ENCODE measurements at places on chromosomes 3 and 15.

DNA sequence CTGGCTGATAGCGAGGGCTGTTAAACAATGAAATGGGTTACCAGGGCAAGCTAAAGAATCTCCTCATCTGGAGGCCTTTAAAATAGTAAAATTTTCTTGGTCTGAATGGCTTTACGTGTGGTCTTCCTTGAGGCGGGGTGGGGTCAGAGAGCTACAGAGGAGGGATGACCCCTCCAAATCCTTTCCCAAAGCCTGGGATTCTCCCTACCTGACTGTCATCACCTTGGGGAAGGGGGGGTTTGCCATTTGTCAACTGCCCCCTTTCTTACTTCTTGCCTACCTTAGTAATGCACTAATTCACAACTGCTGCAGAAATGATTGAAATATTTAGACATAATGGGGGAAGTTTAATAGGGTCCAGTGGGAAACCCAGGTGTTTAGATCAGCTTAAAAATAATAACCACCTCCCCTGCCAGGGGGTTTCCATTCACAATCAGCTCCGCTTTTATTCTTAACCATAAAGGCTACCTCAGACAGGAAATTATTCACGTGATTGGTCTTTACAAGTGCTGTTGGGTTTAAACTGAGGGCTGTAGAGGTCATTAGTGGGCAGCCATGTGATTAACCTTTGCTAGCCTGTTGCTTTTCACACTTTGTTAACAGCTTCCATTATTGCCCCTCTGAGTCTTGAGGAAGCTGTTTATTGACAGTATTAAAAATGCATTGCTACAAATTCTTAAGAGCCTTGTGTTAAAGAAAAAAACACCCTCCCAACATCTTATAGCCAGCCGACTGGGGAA is 276.5 kb upstream of the ATP11B start:
- DNase-seq = no peak

DNA sequence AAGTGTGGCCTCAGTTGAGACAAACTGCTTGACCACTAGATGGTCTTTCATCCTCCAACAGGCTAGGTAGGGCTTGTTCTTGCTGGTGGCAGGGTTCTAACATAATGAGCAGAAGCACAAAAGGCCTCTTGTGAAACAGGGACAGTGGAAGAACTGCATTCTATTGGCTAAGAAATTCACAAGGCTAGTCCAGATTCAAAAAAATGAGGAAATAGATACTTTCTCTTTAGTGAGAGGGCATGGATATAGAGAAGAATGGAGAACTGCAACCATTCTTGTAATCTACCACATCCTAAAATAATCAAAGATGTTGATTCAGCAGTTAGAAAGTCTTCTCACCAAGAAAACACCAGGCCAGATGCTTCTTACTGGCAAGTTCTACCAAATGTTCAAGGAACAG is 143.7 kb upstream of the LRIG1 start:
- no peak for DNase-seq

- no peak for DNase-seq
Measured at GRCh38 chr15:70854666-70854976, 664 bp upstream of the LARP6 start.

GRCh38 chr3:11583638-11584046 is 60.1 kb downstream of the VGLL4 start:
- no peak for DNase-seq

DNA sequence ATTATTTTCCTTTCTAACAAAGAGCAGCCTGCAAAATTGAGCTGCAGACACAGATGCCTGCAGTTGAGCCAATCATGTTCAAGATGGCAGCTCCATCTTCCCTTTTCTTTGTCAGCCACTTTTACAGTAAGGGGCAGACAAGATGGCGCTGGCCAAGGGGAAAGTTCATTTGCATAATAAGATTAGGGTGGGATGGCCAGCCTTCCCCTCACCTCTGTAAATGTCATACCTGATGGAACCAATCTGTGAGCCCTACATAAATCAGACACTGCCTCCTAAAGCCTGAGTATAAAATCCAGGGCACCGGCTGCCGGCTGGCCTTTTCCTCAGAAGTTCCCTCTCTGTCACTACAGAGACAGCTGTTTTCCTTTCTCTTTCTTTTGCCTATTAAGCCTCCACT is 15.8 kb downstream of the PATL2 start:
- no peak for DNase-seq

DNA sequence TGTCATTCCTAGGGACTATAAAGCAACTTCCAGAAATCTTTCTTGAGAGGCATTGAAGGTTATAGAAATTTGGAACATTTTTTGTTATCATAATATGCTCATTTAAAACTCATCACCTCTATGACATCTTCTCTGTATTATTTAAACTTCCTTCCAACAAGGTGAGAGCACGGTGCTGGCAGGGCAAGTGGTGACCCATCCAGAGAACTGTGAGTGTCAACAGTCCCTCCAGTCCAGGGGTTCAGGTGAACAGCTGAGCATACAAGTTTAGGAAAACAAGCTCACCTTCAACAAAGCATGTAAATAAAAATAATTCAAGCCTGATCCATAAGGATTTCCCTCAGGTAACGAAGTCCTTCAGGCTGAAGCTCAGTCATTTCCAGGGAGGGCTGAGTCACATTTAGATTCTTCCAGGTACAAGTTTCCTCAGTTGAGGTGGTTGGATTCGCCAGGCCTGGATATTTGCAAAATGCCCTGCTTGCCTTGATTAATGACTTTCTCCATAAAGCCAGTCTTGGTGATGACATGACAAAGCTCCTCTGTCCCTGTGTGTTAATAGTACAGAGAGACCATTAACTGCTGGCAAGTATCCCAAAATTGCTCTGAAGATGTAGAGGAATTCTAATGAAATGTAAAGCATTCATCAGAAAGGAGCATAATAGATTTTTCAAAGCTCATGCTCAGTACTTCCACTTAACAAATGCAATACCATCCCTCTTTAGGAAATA is 263.6 kb upstream of the GADL1 start:
- no peak for DNase-seq

- DNase-seq = no peak
Measured at GRCh38 chr3:21618695-21619094, 132.3 kb downstream of the ZNF385D start.

GRCh38 chr15:58475573-58476524 is 44.1 kb downstream of the LIPC start:
- no peak for DNase-seq

GRCh38 chr3:126621627-126622345 is 33.1 kb downstream of the TXNRD3 start:
- DNase-seq = no peak

DNA sequence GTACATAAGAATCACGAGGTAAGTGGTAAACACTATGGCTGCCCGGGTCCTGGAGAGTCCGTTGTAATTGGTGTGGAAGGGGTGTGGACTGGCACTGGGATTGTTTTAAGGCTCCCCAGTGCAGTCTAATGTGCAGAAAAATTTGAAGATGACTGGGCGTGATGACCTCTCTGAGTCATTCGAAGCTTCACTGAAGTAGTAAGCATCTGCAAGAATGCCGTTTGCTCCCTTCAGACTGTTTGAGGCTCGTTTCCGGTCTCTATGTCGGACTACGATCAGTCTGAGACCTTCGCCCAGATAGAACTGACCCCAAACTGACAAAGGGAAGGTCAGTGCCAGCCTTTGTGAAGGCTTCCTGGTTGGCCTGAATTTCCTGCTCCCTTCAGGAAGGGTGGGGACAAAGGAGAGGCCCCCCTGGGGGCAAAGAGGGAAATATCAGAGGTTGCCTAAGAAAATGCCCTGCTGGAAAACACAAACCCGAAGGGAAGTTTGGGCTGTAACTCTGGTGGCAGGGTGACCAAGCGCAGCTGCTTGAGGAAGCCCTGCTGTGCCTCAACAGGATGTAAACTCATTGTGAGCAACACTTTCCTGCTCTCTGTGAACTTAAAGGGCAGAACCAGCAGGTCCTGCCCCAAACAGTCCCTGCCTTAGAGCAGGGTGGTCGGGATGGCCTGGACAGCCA is 34.6 kb downstream of the BTD start:
- no peak for DNase-seq

GRCh38 chr3:75171630-75172230 is 492.4 kb upstream of the FRG2C start:
- no peak for DNase-seq

- no peak for DNase-seq
Measured at GRCh38 chr15:57158589-57158988, 217.7 kb upstream of the CGNL1 start.

- DNase-seq = no peak
Measured at GRCh38 chr15:64429448-64429847, 30.9 kb upstream of the ZNF609 start.

DNA sequence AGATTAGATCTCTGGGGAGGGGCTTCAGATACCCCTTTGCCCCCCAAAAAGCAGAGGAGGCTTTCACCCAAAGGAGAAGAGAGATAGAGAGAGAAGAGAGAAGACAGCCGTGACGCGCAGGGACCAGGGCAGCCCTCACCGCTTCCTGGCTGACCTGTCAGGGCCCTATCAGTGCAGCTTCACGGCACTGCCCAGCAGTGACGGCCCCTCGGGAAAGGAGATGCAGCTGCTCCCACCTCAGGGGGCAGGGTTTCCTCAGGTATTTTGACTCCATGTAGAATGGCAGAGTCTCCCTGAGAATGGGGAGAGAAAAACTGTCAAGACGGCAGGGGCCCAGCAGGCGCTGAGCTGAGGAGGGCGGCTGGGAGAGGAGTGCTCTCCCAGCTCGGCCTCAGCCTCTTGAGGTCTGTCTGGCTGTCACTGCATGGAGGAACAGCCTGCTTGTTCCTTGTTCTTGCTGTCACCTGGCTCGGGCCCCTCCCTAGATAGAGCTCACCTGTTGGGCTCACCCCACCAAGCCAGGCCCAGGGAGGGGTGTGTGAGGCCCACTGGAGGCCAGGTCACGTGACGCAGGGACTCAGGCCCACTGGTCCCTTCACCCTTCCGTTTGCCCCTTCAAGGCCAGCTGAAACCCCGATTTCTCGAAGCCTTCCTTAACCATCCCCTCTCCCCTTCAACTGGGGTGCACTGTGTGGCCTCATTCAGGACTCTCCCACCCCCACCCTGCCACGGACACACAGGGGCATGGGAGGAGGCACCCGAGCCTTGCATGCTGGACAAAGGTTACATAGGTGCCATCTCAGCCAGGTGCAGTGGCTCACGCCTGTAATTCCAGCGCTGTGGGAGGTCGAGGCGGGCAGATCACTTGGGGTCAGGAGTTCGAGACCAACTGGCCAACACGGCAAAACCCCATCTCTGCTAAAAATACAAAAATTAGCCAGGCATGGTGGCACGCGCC is 28.2 kb downstream of the LOXL1 start:
- no peak for DNase-seq

GRCh38 chr3:140756240-140757016 is 78.6 kb downstream of the TRIM42 start:
- no peak for DNase-seq
